ENCODE measurements at places on chromosomes 2 and 18.
A peak's percentile ranks its signal among the peaks of the same experiment; 100 is the strongest.

DNA sequence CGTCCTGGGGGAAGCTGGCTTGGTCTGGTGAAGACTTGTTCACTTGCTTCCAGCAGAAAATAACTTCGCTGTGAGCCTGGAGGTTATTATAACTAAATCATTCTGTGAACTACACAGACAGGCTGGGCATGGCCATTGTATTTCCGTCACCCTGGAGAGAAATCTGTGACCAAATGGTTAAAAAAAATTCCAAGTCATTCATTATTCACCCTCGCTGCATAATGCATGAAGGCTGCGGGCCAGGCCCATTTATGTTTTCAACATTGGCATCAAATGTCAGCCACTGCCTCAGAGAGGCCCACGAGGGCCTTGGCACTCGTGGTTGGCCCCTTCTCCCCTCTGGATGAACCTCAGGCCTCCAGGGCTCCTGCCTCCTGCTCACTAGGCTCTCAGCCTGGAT lies 57.7 kb downstream of the RRM2 start:
- no peaks in the 10 kb centered on the region for H3K4me1 ChIP-seq
- no peak for ATAC-seq
- H3K36me3 ChIP-seq: no peaks in the 10 kb centered on the region
- H3K27ac ChIP-seq: no peak overlapping the region

- H3K27ac ChIP-seq: peak overlapping the region; percentile 92
- ATAC-seq: no peak
- H3K4me1 ChIP-seq: peaks cover 59% of the 10 kb centered on the region
- H3K27me3 ChIP-seq: no peaks in the 10 kb centered on the region
These were observed 643 bp downstream of the RMC1 start for GRCh38 chr18:23503963-23504344.

DNA sequence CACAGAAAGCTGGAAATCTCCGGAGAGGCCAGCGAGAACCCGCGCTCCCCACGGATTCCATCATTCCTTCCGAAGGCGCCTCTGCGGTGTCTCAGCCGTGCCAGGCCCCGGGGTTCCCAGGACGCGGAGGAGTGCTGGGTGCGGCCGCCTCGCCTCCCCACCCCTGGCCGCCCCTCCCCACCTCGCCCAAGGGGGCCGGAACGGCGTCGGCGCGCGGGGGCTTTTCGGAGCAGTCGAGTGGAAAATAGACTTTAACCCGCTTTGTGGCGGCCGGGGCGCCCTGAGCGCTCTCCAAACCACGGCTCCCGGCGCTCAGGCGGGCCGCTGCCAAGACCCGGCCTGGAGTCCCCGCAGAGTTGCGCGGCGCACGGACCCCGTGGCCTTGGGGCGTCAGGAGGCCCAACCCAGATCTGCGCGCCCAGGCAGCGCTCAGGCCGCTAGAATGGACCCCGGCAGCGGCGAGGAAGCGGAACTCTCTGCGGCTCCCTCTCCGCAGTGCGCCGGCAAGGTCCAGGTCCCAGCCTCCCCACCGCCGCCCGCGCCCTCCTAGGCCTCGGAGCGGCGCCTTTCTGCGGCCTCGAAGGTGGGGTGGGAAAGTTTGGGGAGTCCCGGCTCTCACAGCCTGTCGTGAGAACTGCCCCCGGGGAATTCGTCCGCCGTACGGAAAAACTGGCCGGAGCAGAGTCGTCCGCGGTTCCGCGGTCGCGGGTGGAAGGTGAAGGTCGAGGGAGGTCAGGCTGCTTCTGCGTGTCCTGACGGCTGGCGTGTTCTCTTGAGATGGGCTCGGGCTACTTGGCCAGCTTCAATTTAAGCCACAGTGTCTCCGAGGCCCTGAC lies 1.2 kb upstream of the EMX1 start:
- no peaks in the 10 kb centered on the region for H3K36me3 ChIP-seq
- peak overlapping the region; percentile 84 for H3K27ac ChIP-seq
- H3K4me3 ChIP-seq: peak overlapping the region; percentile 79
- peak; percentile 70 for ATAC-seq
- peaks cover 36% of the 10 kb centered on the region for H3K4me1 ChIP-seq

DNA sequence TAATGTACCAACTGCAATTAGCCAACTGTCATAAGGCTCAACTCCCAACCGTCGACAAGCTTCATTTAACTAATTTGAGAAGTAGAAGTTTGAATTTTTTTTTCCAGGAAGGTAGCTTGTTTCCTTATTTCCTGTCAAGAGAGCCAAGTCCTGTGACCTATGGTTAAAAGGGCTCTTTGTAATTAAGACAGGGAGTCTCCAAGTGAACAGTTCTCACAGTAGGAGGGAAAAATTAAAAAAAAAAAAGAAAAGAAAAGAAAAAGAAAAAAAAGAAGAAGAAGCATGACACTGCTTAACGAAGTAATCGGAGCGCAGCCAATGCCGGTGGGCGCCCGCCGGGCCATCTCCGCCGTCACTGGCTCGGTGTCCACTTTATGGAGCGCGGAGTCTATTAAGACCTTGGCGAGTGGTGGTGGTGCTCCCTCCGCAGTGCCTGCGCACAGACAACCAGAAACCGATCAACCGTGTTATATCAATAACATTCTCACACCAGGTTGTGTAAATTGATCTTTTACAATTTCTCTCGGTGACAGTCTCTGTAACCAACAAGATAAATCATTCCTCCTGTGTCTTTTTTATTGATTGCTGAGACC lies 197.2 kb upstream of the POU3F3 start:
- peaks cover 60% of the 10 kb centered on the region for H3K27me3 ChIP-seq
- H3K4me1 ChIP-seq: peaks cover 7% of the 10 kb centered on the region
- H3K36me3 ChIP-seq: no peaks in the 10 kb centered on the region
- no peak overlapping the region for H3K4me3 ChIP-seq
- H3K27ac ChIP-seq: no peak overlapping the region

DNA sequence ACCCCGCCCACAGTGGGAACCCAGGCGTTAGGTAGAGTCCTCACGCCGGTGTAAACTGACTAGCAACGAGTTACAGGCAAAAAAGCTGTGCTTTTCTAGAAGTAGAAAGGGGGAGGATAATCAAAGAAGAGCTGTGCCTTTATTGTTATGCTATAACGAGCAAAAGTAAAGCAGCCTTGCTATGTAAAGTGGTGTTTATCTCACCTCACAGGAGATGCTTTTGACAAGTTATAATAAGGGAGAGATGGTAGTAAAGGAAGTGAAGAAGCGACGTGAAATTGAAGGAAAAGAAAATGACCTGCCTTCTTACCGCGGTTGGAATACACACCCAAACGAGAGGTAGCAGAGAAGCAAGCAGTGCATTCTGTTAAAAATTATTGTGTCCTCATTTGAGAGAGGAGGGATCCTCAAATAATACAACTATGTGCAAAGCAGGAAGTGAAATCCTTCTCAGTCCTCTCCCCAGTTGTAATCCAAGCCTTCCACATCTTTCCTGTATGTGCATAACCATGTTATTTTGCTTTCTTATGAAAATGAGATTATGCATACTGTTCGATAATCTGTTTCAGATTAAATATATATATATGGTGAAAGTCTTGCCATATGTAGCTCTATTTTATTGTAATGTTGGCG lies 962 bp downstream of the TANK start:
- no peaks in the 10 kb centered on the region for H3K27me3 ChIP-seq
- ATAC-seq: no peak
- H3K36me3 ChIP-seq: peaks cover 40% of the 10 kb centered on the region

DNA sequence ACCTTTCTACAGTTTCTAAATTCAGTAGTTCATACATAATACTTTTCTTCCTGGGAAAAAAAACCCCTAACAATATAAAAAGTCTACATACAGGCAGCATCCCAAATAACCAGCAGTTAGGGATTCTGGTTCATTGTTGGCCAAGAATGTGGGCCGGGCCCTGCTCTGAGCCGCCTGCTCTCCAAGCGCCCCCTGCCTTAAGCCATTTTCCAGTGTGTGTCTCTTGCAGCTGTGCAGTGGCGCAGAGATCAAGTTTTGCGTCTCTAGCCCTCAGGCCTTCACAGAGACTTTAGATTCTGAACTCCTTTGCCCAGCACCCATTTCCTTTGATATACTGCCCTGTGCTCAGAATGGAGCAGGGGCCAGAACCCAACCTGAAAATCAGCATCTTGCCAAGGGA lies 32.9 kb downstream of the RMC1 start:
- peaks cover 75% of the 10 kb centered on the region for H3K36me3 ChIP-seq
- no peak overlapping the region for H3K27ac ChIP-seq
- no peak overlapping the region for H3K4me3 ChIP-seq
- ATAC-seq: no peak

DNA sequence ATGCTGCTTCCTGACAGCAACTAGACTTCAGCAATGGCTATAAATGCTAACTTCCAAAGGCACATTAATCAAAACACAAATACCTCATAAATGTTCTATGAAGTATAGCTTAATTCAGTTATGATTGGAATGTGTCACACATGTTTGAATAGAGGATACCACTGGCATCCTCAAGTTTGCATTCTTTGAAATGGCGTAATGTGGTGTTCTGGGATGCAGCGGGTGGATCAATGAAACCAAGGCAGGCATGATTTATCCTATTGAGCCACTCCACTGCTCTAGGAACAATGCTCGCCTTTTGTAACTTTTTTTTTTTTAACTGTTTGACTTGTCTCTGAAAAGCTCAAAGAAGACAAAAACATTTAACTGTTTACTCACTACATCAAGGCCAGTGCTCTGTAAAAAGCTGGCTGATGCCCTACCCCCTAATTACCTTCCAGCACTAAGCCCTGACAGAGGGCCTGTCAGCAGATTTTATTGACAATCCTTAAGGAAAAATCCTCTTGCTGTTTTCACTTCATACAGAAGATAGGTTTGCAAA lies 278.8 kb upstream of the SESTD1 start:
- no peak overlapping the region for H3K4me3 ChIP-seq
- H3K36me3 ChIP-seq: no peaks in the 10 kb centered on the region
- H3K27me3 ChIP-seq: peaks cover 15% of the 10 kb centered on the region
- H3K27ac ChIP-seq: no peak overlapping the region

GRCh38 chr2:170817093-170818035 lies 677 bp downstream of the GAD1 start:
- peak overlapping the region; percentile 72 for H3K4me3 ChIP-seq
- peaks cover 49% of the 10 kb centered on the region for H3K4me1 ChIP-seq
- peaks cover 93% of the 10 kb centered on the region for H3K27me3 ChIP-seq
- H3K36me3 ChIP-seq: no peaks in the 10 kb centered on the region
- peak overlapping the region; percentile 46 for H3K27ac ChIP-seq

All from stimulated activated memory B cell treated with anti-CD40 and anti-IgM and Interleukin-4, amounts not matched to agents 10 μg/mL and 1 μg/mL and 100 μg/mL, for 72 hours (primary cell).